ENCODE measurements at places on chromosomes 11 and 22.
A peak's percentile ranks its signal among the peaks of the same experiment; 100 is the strongest.

DNA sequence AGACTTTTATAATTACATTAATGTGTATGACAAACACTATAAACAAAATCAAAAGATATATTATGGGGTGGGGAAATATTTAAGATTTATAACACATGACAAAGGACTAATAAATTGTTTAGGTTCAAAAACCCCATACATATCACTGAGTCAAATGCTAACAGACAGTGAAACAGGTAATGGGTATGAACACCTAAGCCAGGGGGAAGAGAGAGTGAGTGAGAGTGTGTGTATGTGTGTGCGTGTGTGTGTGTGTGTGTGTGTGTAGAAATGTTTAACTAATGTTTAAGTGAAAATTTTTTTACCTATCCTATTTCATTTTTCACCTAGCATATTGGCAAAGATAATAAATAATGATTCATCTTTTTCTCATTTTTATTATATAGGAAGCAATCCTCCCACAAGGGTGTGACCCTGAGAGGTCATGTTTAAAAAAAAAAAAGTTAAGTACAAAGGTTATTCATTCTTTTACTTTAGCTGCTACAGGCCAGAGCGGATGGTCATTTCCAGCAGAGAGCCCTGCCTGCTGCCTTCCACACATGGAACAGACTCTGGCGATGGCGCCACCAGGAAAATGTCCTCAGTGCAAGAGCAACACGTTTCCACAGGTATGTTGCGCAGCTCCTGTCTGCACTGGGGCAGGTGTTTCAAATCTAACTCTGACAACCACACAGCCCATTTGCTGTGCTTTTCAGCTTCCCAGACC is 72.9 kb downstream of the PISD start:
- DNase-seq = no peak

DNA sequence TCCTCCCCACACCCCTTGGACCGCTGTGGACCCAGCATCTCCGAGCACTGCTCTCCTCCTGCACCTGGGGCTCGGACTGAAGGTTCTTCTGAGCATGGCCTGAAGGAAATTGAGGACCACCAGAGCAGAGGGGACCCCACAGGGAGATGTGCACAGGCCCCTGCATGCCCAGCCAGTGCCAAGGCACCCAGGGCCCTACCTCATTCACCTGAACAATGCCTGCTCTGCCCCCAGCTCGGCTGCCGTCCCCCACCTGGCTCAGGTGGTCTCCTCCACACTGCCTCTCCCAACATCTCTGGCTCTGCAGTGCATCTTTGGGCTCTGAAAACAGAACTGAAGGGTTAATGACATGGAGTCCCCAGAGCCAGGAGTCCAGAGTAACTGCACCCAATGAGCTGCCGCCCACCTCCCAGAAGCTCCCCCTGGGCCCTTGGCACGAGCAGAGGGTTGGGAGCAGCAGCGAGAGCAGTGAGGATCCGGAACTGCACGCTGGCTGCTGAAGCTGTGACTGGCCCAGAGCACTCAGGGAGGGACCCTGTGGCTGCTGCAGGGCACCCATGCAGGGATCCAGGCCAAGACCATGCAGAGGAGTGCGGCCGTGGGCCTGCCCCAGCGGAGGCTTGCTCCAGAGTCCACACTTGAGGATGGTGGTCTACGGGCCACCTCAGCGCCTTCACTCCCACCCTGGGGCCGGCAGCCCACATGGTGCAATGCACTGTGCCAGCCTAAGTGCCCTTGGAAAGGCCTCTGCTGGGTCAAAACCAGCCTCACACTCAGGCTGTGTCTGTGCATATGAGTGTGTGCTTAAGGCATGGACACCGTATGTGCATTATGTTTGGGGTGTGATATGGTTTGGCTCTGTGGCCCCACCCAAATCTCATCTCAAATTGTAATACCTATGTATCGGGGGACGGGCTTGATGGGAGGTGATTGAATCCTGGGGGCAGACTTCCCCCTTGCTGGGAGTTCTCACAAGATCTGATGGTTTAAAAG is 686.1 kb downstream of the TBC1D22A start:
- DNase-seq = no peak

GRCh38 chr22:32584650-32585049 is 110.0 kb downstream of the FBXO7 start:
- peak; percentile 73 for DNase-seq

- no peak for DNase-seq
Measured at GRCh38 chr22:20027966-20028854, 7.3 kb downstream of the TANGO2 start.

- no peak for DNase-seq
Measured at GRCh38 chr22:33793475-33793874, 126.8 kb downstream of the LARGE1 start.

GRCh38 chr11:13685461-13686108 is 17.1 kb downstream of the FAR1 start:
- DNase-seq = no peak

DNA sequence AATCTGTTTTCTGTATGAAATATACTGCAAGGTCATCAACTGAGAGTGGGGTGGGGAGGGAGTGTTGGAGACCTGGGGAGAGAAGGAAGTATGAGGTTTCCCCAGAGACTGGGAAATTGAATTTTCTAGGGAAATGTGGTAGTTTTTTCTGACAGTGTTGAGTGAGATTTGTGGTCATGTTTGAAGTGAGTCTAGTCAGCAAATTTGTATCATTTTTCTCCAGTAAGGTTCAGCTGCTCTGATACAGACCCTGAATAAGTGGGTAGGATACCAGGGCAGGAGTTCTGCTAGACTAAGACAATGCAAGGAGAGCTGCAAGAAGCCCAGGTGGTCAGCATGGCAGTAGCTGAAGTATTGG is 112.0 kb downstream of the PKNOX2 start:
- no peak for DNase-seq

DNA sequence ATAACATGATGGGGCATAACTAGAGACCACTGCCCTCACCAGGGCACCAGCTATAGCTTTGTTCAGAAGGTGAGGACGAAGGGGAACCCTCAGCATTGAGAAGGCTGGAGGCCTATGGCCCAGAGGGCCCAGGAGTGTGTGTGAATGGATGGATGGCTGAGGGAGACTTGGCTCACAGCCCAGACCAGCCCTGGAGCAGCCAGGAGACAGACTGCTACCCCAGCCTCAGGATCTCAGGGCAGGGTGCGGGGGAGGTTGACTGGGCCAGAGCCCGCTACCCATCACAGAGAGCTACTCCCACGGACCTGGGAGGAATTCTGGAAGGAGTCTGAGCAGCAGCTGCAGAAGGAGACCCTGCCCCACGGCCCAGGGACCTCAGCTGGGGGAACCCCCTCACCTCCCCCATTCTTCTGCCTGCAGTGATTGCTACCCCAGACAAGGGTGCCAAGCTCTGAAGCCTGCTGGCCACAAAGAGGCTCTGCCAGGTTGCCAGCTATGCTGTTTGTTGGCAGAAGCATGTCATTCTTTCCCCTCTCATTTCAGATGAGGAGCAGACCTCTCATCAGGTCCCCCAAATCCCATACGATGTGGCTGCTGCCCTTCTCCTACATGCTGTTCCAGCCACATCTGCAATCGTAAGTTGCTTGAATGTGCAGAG is 5.4 kb upstream of the CSDC2 start:
- DNase-seq = no peak

DNA sequence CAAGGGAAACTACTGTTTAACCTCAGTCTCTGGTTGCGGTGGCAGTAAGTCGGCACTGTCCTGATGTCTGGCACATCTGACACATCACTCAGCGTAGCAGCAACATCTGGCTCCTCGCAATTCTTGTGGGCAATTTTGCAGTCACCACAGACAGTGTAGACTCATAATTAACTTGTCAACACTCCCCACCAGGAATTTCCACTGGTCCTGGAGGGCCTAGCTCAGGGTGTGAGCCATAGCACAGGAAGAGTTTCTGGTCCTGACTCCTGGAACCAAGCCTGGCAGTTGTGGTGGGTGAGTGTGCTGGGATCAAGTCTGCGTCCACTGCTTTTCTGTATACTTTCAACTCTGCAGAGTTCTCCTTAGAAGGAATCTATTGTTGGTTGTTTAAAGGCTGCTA is 209.7 kb downstream of the SNX19 start:
- peak; percentile 66 for DNase-seq

DNA sequence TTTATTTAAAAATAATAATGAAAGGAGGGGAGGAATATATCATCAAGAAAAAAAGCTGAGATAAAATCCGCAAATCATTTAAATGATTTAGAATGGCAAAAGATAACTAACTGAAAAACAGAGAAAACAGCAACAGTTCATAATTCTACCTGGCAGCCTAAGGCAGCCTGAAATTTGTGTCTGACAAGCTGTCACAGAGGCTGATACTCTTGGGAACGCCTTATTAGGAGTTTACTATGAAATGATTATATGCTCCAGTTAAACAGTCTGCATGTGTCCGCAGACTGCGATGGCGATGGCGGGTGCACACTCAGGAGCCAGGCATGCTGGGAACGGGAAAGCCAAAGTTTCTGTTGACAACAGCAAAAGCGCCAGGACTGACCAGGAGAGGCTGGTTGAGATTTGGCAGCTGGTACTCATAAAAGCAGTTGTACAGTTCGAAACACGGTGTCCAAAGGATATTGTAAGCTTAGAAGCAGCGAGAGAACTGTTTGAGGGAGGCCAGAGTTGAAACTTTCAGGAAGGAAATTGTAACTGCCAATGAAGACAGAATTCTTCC is 172.9 kb upstream of the MPPED2 start:
- no peak for DNase-seq

GRCh38 chr22:41598081-41598480 is 8.4 kb upstream of the PMM1 start:
- peak; percentile 54 for DNase-seq

DNA sequence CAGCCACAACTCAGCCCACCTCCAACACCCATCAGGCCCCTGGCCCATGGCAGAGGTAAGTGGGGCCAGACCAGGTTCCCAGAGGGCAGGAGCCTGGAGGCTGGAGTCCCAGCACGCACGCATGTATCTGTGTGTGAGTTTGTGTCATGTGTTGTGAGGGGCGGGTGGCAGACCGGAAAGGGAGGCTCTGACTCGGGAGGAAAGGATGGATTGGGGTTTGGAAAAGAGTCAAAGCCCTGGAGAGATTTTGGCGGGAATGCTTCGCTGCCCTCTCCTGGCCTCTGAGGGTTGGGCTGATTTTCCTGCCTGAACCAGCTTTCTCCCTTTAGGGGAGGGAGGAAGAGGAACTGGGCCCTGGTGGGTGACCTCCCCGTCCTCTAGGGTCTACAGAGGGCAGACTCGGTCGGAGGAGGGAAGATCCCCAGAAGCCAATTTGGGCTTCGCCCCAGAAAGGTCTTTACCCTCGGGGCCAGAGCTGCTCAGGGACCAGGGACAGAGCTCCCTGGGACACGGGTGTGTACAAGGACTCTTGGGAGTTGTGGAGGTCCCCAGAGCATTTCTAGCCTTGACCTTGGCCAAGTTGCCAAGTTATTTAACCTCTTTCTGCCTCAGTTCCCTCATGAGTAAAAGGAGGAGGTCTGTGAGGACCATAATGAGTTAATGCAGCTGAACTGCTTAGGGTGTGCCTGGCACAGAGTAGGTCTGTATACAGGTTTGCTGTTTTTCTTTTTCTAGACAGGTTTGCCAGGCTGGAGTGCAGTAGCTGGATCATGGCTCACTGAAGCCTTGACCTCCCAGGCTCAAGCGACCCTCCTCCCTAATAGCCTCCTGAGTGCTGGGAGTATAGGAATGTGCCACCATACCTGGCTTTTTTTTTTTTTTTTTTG is 6.9 kb downstream of the C11orf68 start:
- DNase-seq = peak; percentile 93

- no peak for DNase-seq
Measured at GRCh38 chr11:17250561-17251350, 25.8 kb upstream of the NUCB2 start.

DNA sequence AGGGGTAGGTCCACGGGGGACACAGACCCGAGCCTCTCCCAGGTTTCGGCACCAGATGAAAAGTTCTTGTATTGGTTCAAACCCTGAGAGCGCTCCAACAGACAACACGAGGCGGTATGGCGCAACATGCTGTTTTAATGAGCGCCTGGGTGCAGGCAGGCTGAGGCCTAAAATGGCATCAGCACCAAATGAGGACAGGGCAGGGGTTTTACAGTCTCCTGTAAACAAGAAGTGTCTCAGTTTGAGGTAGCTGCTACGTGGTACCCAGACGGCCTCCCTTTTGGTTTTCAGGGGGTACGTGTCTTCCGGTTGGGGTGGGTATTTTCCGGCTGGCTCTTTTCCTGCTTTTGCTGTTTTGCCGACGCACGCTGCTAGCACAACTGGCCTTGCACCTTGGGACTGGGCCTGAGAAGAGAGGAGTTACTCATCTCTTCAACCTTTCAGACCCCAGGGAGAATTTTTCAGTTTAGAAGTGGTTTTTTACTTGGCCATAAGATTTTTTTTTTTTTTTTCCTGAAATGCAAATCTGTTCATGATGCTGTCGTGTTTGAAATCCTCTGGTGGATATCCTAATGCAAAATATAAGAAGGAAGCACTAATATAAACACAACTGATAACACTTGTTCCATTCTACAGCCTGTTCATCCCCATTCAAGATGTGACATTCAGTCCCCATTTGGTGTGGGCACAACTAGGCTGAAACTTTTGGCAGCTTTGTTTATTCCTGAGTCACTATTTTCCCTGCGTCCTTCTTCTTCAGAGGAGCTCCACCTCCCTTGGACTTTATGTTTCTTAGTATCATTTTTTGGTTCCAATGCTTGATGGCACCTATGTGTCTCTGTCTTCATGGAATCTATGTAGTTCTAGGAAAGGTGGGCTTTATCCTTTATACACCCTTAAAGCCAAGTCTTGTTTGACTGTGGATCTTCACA is 6.5 kb downstream of the PPFIBP2 start:
- no peak for DNase-seq
